HFFc6 (cell line): ENCODE measurements at places on chromosomes 5 and 9. TPM values are rescaled to one million over a fixed set of nuclear protein-coding genes. Genes with fewer than 3 reads are reported as not detected.

GRCh38 chr5:42506662-42507061, 83.4 kb downstream of the GHR start:
- DNase-seq, result no peak

CCL27 gene
- 0.88 TPM in 1 of 2 replicates, not detected in the other for total RNA-seq

- DNase-seq, result no peak
Observed at GRCh38 chr9:18136354-18136994, 337.5 kb upstream of the ADAMTSL1 start.

DNA sequence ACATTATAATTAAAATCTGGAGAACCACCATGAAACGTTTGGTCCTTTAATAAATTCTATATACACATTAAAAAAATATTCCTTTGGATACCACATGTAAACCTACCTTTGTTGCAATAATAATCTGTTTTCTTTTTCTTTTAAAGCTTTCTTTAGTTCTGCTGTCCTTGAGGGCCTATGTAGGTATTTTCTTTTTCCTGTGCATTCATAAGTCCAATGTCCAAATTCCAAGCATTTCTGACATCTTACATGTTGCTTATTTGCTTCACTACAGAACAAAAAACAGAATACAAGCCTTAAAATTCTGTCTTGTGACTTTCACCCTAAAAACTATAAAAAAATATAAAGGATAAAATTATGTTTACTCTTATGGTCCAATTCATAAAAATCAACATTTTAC, 19.7 kb downstream of the ZCCHC10 start:
- DNase-seq, result no peak

TAS2R1 gene
- not detected in 3 replicates for total RNA-seq

LECT2 gene
- not detected in 2 replicates for total RNA-seq

PHF2 gene
- 14.8 to 17.1 TPM (median 15.4 TPM) in 3 replicates for total RNA-seq

BTNL3 gene
- not detected in 3 replicates for total RNA-seq

- DNase-seq, result peak; percentile 39
Observed at GRCh38 chr9:113963017-113963620, 87.0 kb downstream of the ZNF618 start.

PLGRKT gene
- 18.0 to 22.9 TPM (median 19.2 TPM) in 3 replicates for total RNA-seq
